Stimulated activated CD8-positive, alpha-beta memory T cell treated with anti-CD3 and anti-CD28 coated beads, Interleukin-15, amount 100 ng/mL, for 24 hours (primary cell): ENCODE measurements at places on chromosomes 3 and 15.

DNA sequence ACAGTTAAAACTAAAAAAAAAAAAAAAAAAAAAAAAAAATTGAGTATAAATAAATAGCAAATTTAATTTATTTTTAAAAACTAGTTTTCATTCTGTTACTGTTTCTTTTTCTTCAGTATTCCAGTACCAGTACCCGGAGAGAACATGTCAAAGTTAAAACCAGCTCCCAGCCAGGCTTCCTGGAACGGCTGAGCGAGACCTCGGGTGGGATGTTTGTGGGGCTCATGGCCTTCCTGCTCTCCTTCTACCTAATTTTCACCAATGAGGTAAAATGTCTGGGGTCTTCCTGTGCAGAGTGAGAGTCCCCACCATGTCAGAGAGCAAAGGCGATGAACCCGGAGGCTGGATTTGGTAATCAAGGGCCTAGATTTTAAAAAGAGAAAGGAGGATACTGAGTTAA, 4.4 kb downstream of the TMEM43 start:
- no peak for DNase-seq

DNA sequence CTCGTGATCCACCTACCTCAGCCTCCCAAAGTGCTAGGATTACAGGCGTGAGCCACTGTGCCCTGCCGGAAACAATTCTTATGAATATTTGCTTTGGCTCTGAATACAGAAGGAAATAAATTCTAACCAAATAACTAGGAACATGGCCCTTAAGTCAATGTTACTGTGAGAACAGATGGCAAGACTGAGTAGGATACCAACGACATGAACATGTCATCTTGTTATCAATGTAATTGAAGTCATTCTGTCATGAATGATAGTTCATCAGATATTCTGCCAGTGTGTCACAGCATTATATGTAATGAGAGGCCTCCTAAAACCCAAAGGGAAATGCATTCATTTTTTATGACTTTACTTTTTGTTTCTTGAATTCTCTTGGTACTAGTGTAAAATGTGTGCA, 548.8 kb downstream of the MCTP2 start:
- no peak for DNase-seq

- no peak for DNase-seq
Measured at GRCh38 chr3:89179355-89180001, 72.1 kb downstream of the EPHA3 start.

- DNase-seq, result no peak
Measured at GRCh38 chr3:26280517-26280916, 342.1 kb upstream of the LRRC3B start.

GRCh38 chr15:27683121-27683520, 416.0 kb downstream of the OCA2 start:
- DNase-seq, result no peak

DNA sequence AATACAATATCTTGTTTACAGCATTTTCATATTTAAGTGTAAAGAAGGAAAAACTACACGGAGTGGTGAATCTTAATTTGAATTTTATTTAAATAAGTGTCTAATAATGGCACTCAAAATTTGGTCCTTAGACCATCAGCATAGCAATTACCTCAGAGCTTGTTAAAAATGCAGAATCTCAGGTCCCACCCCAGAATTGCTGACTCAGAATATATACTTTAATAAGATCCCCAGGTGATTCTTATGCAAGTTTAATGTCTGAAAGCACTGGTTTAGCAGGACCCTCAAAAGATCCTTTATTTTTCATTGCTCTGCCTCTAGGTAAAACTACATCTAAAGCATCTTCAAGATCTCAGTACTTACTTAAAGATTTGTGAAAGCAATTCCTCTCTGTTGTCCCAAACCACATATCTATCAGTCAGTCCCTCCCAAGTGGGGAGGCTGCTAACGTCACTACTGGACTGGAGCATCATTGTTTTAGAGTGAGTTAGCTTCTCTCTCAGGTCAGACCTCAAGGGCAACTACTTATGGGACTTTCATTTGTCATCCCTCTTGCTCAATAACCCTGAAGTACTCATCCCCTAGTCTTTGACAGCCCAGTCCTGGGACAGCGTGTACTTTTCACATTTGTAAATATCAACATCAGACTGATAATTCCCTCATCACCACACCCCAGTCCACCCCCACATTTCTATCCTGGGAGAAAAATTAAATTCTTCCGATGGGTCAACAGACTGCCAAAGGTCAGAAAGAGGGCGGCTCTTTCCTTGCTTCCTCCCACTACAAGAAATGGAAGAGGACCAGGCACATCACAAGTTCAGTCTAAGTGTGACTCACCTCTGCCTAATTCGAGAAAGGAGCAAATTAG, 76.7 kb downstream of the CBLB start:
- DNase-seq, result no peak

DNA sequence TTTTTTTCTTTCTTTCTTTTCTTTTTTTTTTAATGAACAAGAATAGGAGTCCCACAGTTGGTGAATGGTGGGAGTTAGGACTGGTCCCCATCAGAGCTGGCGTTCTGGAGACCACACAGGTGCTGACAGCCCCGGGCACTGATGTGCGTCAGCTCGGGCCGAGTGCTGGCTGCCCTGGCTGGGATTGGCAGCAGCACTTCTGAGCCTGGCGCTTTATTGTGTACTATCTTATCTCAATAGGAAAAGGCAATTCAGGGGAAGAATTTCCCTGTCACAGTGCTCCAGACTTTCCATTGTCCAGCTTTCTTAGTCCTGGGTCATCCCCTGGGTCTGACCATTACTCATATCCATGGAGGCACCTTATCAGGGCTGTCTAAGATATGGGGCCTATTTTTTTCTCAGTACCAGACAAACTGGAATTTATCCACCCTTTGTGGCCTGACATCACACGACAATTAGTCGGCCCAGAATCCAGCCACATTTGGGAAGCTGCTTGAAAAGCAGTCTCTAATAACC, 54.1 kb downstream of the TMEM44 start:
- DNase-seq, result no peak

- no peak for DNase-seq
Measured at GRCh38 chr3:170909129-170909903, 879 bp upstream of the EIF5A2 start.

DNA sequence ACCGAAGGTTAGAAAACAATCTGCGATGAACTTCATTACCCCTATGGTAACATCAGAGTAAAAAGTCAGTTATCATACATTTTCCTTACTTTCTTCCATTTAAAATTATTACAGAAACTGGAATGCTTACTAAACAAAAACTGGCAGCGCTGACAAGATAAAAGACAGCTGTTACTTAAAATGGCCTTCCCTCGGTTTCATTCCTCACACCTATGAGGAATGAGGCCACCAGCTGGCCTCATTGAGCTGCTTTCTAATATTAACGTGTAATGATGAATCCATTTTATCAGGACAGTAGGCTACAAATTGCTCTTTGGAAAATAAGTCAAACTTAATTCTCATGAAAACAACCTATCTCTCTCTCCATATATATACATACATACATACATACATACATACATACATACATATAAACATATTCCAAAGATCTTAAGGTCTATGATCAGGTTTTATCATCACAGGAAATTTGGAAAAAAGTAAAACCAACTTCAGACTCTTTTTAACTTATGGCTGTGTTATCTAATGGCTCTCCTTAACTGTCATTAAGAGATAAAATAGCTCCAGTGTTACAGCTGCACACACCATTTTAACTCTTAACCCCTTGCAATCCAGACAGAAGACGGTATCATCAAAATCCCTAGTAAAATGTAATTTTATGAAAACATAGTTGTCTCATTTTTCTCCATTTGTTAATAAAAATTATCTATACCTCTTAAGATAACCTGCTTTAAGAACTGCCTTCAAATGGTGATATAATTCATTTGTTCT, 5.2 kb downstream of the CCNL1 start:
- no peak for DNase-seq

GRCh38 chr15:91435113-91435512, 335.1 kb downstream of the SV2B start:
- no peak for DNase-seq

DNA sequence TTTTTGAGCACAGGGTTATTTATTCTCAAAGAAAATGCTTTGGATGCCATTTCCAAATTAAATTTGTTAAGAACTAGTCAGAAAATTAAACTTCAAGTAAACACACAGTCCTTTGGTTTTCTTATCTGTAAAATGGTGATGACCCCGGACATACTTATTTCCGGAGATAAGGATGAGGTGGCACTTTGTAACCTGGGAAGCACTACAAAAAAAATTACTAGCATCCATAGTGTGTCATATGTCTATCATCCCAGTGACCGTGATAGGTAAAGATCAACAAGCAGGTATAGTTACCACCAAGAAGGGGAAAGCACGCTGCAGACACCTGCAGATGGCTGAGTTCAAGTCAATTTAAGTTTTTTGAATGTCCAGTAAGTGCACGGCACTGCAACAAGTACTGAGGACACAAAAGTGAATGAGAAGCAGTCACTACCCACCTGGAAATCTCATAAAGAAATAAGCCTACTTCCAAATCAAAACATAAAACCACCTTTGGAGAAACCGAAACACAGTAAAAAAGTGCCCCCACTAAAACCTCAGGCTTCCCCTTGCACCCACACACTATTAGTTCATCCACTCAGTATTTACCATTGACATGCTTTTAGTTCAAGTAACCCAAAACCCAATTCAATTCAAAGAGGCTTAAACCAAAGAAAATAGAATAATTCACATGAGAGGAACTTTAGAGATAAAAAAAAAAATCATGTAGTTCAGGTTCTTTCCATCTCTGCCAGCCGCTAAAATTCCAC, 24.6 kb downstream of the SEMA5B start:
- DNase-seq, result no peak

- DNase-seq, result no peak
Measured at GRCh38 chr3:135532021-135532420, 433.5 kb upstream of the PPP2R3A start.

DNA sequence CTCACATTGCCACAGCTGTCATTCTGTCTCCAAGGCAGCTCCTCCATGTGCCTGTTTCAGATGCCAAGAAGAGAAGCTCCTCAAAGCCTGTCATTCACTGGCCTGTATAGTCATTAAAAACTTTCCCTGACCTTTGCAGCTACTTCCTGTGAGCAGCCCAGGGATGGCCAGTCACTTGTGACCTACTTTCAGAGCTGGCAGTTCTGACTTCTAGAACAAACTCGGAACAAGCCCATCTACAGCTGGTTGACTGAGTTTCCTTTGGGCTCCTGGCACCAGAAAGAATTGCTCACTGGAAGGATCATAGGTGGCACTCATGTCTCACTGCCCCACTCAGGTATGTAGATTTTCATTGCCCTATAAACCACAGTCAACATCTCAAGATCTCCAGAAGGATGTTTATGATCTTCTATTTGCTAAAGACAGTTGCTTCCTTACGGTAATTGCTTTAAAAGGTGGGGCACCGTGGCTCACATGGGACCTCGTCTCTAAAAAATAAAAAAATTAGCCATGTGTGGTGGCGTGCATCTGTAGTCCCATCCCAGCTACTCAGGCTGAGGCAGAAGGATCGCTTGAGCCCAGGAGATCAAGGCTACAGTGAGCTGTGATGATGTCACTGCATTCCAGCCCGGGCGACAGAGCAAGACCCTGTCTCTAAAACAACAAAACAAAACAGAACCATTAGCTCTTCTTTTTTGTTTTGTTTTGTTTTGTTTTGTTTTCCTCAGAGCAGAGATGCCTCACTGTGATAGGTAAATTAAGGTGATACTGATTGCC, 11.2 kb upstream of the ATP13A3 start:
- no peak for DNase-seq

DNA sequence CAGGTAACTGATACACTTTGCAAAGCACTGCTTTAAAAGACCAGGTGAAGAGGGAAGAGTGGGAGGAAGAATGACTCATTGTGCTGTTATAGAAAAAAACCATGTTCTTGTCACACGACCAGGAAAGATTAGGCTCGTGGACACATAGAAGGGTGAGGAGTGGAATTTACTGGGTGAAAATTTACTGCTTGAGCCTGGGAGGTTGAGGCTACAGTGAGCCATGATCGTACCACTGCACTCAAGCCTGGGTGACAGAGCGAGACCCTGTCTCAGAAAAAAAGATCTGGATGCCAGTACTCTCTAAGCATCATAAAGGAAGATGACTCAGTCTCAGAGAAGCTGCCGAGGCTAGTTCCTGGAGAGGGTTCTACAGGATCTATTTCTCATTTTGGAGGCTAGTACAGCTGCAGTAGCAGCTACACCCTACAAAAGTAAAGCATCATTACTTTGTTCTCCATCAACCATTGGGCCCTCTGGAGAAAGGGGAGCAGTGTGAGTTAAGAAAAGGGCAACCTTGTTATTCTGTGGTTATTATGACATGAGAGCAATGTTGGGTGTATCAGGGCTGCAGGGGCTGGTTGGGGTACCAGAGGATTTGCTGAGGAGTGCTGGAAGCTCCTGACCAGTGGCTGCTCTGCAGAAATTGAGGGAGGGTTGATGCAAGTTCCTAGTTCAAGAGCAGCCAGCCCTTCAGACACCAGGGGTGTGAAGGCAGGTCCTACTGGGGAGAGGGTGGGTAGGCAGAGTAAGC, 75.4 kb downstream of the CMTM8 start:
- no peak for DNase-seq

DNA sequence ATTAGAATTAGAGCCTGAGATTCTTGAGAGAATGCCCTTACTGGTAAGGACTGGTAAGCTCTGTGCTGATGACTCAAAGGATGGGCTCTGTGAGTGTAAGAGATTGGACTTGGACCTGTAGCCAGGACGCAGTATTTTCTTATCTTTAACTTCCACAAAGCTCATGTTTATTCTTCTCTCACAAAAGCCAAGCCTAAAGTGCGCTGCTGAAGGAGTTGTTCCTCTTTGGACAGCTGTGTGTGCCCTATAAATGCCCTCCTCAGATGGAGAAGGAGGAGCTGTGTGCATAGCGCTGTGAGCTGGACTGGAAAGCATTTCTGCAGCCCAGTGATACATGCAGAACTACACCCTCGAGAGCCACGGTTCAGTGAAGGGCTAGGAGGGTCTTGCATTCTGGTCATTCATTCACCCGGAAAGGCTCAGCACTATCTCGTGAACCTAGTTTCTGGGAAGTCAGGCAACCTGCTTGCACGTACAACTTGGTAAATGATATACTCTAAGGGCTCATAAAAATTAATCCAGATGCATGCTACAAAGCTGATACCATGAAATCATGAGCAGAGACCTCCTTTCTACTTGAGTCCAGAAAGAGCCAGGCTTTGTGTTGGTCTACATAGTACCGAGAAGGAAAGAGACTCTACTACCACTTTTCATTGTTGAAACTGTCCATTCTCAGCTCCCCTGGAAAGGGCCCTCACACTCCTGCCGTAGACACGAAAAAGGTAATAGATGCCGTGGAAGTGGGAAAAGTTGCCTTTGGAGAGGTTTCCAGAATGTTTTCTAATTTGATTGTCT, 103.0 kb upstream of the TBL1XR1 start:
- no peak for DNase-seq

GRCh38 chr3:98136631-98137030, 6.1 kb downstream of the OR5H1 start:
- no peak for DNase-seq

DNA sequence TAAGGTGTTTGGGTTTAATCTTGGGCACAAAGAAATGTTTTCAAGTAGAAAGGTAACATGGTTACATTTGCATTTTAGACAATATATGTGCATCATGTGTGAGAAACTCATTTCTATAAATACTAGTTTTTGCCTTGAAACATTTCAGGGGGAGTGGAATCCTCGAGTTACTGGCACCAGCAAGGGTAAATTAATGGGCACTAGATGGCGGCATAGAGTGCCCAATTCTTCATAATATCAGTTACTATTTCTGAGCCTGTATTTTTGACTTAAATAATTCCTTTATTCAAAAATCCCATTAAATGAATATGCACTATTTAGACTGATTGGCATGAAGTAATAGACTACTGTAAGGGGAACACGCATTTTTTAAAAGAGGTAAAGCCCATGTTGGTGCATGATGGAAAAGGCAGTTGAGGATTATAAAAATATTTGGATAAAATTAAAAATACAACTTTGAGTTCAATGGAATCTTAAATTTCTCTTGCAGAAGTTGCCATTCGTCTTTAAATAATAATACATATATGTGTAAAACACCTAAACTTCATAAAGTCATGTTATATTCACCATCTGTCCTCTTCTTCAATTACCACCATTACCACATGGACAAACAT, 106.3 kb downstream of the ZBTB20 start:
- no peak for DNase-seq
